GM23338 (cell line): ENCODE measurements at places on chromosomes 2 and 18. TPM values are rescaled to one million over a fixed set of nuclear protein-coding genes. Genes with fewer than 3 reads are reported as not detected.

Gene SERPINB4
- 1.1 and 1.2 TPM in 2 replicates for total RNA-seq

Gene GNAL
- total RNA-seq = 21.2 and 21.6 TPM in 2 replicates

Gene NPPC
- total RNA-seq = 0.43 and 2.2 TPM in 2 replicates

Gene ZNF385B
- total RNA-seq = 1.4 and 1.5 TPM in 2 replicates

DNA sequence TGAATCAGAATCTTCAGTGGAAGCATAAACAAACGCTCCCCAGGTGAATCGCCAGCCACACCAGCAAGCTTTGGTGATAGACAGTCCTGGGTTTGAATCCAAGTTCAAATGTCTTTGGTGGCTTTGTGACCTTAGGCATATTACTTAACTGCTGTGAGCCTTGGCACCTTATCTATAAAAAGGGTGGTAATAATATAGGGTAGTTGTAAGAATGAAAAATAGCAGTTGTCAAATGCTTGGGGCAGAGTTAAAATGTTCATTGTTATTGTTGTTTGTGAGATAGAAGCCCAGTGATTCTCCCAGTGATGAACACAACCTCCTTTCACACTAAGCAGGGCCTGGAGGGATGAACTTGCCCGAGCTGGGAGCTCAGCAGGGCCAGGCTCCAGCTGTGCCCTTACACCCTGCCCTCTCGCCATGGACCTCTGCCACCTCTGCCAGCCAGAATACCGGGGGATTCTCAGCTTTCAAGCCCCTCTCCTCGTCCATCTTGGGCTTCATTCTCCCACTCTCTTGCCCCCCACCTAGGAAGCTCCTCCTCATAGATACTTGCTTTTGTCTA lies 6.1 kb upstream of the TMBIM1 start:
- no peak for DNase-seq

GRCh38 chr2:206231669-206232286 lies 42.7 kb upstream of the ZDBF2 start:
- no peak for DNase-seq

- no peak for DNase-seq
Measured at GRCh38 chr2:20025065-20025786, 12.8 kb upstream of the MATN3 start.

DNA sequence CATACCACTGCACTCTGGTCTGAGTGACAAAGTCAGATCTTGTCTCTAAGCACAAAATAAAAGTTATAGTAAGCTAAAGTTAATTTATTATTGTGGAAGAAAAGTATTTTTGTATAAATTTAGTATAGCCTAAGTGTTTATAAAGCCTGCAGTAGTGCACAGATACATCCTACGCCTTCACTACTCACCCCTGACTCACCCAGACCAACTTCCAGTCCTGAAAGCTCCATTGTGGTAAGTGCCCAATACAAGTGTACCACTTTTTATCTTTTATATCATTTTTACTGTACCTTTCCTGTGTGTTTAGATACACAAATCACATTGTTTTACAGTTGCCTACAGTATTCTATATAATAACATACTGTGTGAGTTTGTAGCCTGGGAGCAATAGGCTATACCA lies 57.5 kb downstream of the UBE2E3 start:
- DNase-seq = no peak

- DNase-seq = peak; percentile 60
Measured at GRCh38 chr2:236165842-236166795, 2.1 kb downstream of the GBX2 start.

DNA sequence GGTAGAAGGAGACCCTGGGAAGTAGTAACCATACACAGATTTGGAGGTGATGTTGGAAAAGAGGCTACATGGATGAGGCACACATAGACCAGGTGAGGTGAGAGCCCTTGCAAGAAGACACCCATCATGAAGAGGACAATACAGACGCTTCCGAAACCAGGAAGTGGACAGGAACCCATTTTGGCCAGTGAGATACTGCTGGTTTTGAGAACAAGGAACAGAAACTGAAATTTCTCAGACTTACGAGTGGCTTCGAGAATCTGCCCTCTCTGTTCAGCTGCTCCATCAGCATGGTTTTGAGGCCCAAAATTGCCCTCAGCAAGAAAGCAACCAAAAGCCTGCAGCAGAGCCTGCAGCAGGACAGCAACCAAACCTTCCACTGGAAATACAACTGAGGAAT lies 479.1 kb upstream of the NRXN1 start:
- DNase-seq = no peak

GRCh38 chr2:177746358-177746757 lies 326.2 kb downstream of the PDE11A start:
- no peak for DNase-seq

GRCh38 chr2:219724628-219725027 lies 97.2 kb downstream of the SLC4A3 start:
- no peak for DNase-seq

DNA sequence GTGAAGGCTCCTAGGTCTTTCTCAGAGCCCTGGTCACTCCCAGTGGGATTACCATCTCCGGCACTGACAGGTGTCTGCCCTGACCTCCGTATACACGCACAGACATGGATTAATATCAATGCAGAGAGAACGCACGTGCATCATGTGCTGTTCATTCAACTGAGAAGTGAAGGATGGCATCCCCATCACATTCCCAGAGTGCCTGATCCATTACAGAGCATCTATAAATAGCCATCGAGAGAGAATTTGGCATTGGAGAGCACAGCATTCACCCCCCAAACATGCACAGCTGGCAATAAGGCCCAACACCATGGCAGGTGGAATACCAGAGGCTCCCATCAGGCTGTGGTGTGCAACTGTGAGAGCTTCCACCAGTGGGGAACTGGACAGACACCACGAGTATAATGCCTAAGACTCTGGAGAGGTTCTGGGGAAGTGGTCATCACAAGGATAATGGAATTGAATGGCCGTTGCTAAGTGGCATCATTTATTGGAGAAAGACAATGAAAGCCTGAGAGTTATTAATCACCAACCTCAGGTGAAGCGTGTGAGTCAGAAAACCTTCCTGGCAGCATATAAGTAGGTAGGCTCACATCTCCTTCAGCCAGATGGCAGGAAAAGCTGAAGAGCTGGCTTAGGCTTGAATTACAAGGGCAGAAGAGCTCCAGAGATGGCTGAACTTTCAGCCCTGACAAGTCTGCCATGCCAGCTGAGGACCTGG lies 244.5 kb upstream of the ID2 start:
- DNase-seq = no peak

DNA sequence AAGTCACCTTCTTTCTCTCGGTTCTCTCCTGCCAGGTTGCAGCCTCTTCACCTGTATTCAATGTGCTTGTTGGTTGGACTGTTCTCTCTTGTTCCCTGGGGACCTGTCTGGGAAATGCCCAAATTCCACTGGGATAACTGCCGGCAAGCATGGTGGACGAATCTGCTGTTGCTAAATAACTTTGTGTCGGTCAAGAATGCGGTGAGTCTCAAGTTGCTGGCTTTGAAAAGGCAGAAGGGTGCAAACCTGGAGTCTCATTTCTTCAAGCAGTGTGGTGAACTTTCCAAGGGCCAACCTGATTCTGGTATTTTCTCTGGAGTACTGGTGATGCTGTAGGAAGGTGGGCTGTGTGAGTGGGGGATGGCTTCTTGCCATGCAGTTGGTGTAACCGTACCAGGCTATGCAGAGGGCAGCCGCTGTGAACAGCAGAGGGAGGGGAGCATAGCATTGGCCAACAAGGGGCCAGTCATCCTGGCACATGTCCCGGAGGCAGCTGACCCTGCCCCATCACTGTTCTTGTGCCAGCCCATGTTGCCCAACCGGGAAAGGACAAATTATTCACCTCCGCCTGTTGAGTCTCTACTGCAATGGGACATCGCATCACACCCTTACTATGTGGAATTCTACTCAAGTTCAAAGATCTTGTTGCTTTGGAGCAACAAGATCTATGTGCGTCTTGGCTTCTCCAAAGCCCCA lies 88.1 kb upstream of the SEC11C start:
- DNase-seq = no peak
